ENCODE measurements at places on chromosomes 2 and 18. TPM values are rescaled to one million over a fixed set of nuclear protein-coding genes. Genes with fewer than 3 reads are reported as not detected.

The BCL2L11 gene
- polyA plus RNA-seq = 13.8 TPM

The MERTK gene
- polyA plus RNA-seq = 0.14 TPM

The HOXD8 gene
- polyA plus RNA-seq = not detected

The KCNE4 gene
- not detected for polyA plus RNA-seq

DNA sequence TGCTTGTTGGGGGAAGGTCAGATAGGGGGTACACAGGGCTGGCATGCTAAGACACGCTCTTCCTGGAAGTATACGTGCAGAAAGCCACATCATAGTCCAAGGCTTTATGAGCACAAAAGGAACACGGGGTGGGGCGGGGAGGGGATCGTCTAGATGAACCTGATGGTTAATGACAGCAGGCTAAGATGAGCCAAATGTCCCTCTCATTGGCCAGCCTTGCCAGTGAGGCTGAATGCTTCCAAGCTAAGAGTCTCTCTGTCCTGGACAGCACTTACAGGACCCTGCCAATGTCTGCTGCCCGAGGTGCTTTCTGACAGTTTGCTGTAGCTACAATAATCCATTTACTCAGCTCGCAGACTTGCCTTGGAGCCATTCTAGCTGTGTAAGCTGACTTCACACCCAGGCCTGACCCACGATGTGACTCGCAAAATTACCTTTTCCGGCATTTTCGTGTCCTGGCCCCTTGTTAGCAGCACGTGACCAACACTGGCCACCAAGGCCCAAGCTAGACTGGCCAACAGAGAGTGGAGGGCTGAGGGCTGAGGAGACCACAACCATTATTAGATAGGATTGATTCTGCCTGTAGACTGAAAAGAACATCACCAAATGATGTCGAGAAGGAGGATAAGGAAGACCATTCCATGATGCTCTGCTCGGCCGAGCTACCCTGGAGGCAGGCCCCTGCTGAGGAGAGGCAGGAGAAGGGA lies 84.2 kb downstream of the MALT1 start:
- H3K36me3 ChIP-seq = peaks cover under 1% of the 10 kb centered on the region
- no peak overlapping the region for H3K4me3 ChIP-seq
- no peaks in the 10 kb centered on the region for H3K27me3 ChIP-seq
- no peak overlapping the region for H3K27ac ChIP-seq

- no peak for DNase-seq
- H3K27me3 ChIP-seq = no peaks in the 10 kb centered on the region
- peaks cover 53% of the 10 kb centered on the region for H3K4me1 ChIP-seq
- no peak overlapping the region for H3K27ac ChIP-seq
These were observed 3.9 kb upstream of the CYTIP start for GRCh38 chr2:157447741-157448140.

DNA sequence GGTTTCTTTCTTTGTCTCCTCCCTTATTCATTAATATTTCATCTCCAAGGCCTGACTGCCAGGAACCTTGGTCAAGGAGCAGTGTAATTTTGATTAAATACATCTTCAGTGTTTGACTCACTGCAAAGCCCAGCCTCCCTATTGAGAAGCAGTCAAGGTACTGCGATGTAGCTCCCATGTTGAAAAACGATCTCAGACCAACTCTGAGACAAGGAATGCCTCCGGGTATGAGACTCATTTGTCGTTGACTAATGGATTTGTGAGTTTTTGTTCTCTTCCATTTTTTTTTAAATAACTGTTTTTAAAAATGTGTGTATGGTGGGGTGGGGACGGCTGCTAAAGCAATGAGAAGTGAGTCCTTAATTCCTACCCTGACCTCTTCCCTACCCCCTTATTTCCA lies 361.6 kb downstream of the SOX11 start:
- H3K27me3 ChIP-seq = no peaks in the 10 kb centered on the region
- no peak for DNase-seq

DNA sequence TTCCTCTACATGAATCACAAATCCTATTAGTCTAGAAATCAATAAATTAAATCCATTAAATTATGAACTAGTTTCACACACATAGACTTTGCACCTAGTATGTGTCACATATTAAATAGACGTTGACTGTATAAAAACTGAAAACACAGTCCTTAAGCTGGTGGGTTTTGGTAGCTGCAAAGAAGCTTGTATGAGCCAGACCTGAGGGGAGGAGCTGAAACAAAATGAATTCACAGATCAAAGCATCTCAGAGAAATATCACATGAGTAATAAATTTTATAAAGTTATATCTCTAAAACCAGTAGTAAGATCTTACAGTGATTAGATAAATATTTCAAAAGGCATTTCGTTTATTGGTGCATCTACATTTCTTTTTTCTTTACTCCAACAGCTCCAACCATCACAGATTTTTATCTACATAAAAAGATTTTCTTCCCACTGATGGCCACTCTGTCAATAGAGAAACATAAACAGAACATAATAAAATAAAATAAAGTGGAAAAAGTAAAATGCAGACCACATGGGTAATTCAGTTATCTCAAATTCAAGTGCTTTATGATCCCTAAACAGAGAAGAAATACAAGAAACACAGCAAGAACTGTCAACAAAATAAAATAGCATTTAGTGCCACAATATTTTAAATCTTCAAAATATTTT lies 420.0 kb upstream of the CYRIA start:
- H3K27ac ChIP-seq = no peak overlapping the region
- H3K4me3 ChIP-seq = no peak overlapping the region
- DNase-seq = no peak
- no peaks in the 10 kb centered on the region for H3K36me3 ChIP-seq
- no peaks in the 10 kb centered on the region for H3K27me3 ChIP-seq
